Hepatocyte (in vitro differentiated cells): ENCODE measurements at places on chromosomes 16 and 17. TPM values are rescaled to one million over a fixed set of nuclear protein-coding genes. Genes with fewer than 3 reads are reported as not detected.

DNA sequence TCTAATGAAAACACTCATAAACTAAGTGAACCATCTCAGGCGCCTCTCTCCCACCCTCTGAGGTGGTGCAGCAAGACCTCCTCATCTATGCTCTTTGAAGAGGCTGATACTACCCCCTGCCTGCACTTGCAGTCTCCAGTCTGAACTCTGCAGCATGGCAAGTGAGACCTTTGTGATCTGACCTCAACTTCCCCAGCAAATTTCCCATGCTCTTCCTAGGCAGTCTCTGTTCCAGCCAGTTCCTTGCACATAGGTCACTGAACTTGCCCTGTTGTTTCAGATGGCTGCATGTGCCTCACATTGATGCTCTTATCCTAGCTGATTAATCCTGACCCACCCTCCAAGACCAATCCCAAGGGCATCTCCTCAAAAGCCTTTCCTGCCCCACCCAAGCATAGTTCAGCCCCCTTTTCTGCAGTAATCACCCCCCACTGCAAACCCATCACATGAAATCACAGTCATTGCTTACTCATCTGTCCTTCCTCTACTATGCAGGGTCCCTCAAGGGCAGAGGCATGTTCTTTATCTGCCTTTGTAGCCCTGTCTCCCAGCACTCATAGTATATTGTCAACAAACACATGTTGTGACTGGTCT lies 42.0 kb downstream of the TBX21 start:
- DNase-seq: no peak

GRCh38 chr17:5536866-5537650 lies 47.3 kb downstream of the NLRP1 start:
- peak; percentile 4 for DNase-seq

- DNase-seq: peak; percentile 89
Measured at GRCh38 chr16:83826146-83826913, 18.6 kb downstream of the HSBP1 start.

DNA sequence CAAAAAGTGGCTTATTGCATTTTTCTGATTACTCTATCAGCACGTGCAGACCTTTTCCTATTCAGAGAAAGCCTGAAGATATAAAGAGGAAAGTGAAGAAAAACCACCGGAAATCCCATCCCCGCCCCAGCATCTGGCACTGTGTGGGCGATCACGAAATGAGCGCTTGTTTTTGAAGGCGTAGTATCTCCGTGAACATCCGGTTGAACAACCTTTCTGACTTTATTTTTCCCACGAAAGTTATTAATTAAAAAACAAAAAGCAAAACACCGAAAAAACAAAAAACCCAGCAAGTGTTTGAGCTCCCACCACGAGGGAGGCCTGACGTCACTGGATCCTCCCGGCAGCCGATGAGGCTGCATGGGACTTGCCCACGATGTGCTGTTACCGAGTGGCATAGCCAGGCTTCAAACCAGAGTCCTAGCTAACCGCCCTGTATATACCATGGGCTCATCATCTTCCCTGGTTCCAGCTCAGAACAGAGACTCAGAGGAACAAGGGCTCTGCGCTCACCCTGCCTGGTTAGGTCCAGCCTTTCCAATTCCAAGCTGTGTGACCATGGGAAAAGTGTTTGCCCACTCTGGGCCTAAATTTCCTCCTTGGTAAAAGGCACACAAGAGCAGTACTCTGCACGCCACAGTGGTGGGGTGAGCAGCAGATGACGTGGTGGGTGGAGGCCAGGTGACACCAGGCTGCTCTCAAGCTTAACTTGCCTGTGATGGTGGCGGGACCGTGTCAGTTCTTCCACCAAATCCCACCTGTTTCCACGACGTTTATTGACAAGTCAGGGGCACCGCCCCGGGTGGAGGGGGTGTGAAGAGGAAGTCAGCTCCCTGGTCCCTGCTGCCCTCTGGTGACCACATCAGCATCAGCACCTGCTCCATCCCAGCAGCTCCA lies 34.3 kb upstream of the IL21R start:
- peak; percentile 86 for DNase-seq

DNA sequence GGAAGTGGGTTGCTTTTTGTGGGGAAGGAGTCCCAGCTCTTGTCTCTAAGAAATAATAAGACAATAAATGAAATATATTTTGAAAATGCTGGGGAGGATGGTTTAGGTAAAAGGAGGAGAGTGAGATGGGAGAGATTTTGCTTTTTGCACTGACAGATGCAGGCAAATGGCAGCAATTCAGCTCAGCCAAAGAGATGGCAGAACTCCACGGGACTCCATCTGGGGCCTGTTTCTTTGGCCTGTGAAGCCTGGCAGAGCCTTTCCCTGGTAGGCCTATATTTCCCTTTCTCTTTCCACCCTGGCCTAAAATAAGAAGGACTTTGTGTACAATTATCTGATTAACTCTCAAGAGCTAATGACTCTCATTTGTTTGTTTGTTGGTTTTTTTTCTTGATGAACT lies 1525.1 kb downstream of the CDH11 start:
- no peak for DNase-seq

- DNase-seq: no peak
Measured at GRCh38 chr17:80956321-80957190, 35.1 kb upstream of the CHMP6 start.

- DNase-seq: no peak
Measured at GRCh38 chr17:5120036-5120435, 4.2 kb downstream of the USP6 start.

DNA sequence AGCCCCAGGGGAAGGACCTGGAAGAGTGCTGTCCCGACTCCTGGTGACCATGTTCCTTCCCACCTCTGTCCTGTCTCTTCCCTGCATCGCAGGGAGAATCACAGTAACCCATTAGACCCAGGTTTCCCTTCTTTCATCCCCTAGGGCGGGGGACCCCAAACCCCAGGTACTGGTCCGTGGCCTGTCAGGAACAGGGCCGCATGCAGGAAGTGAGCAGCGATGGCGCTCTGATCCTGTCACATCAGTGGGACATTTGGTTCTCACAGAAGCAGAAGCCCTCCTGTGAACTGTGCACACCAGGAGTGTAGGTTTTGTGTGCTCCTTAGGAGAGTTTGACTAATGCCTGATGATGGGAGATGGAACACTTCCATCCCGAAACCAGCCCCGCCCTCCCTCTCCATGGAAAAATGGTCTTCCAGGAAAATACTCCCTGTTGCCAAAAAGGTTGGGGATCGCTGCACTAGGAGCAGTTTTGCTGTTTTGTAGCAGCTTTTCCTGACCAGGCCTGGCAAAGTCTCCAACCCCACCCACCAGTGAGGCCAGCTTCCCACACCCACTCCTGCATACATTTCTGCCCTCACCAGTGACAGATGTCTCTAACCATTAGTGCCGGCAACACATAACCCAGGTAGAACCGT lies 10.5 kb downstream of the MNT start:
- no peak for DNase-seq

Gene TVP23C
- 15.3 and 23.0 TPM in 2 replicates for polyA plus RNA-seq

GRCh38 chr17:68718465-68718864 lies 117.3 kb upstream of the FAM20A start:
- DNase-seq: no peak

Gene LITAFD
- polyA plus RNA-seq: not detected in 2 replicates

GRCh38 chr17:13594310-13594709 lies 7.4 kb downstream of the HS3ST3A1 start:
- DNase-seq: no peak

Gene SLC43A2
- 9.8 and 10.2 TPM in 2 replicates for polyA plus RNA-seq

Gene DNAI2
- polyA plus RNA-seq: not detected in 2 replicates

GRCh38 chr17:62684179-62684578 lies 56.7 kb downstream of the MRC2 start:
- no peak for DNase-seq

DNA sequence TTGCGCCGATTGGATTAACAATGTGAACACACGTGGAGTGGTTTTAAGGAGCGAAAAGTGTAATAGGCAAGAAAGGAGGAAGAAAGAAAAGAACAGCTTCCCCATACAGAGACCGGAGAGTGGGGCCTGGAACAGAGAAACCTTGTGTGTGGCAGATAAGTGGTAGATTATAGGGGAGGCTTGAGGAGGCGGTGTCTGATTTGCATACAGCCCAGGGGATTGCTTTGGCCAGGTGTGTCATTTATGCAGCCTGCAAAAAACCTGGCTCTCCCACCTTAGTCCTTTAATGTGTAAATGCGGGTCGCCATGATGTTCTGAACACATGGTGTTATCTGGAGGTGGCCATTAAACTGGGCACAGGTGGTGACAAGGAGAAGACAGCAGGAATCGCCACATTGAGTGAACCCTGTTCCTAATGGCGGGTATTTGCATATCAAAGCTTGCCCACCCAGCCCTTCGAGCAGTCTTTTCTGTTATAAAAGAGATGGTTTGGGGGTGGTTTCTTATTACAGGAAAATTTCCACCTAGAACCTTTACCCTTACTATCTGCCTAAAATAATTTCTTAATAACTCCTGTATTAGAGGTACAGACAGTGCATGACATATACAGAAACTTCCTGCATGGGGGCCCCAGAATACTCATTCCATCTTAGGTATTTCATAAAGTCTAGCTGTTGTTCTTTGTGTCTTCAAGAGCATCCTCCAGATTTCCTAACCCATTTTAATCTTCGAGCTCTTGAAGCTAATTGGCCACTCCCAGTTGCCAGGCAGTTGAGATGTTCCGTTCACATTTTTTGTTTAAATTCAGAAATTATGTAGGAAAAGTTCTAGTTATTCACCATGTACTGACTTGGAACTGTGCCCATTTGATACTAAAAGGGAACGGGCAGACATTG lies 292.5 kb downstream of the RBFOX1 start:
- no peak for DNase-seq

Gene SPATA22
- not detected in 2 replicates for polyA plus RNA-seq

GRCh38 chr17:27952366-27952765 lies 59.2 kb upstream of the LYRM9 start:
- DNase-seq: no peak

GRCh38 chr16:46768809-46769208 lies 20.7 kb upstream of the MYLK3 start:
- peak; percentile 29 for DNase-seq

GRCh38 chr16:22210854-22211253 lies 4.8 kb downstream of the EEF2K start:
- no peak for DNase-seq

Gene FADS6
- 1.4 and 4.3 TPM in 2 replicates for polyA plus RNA-seq

DNA sequence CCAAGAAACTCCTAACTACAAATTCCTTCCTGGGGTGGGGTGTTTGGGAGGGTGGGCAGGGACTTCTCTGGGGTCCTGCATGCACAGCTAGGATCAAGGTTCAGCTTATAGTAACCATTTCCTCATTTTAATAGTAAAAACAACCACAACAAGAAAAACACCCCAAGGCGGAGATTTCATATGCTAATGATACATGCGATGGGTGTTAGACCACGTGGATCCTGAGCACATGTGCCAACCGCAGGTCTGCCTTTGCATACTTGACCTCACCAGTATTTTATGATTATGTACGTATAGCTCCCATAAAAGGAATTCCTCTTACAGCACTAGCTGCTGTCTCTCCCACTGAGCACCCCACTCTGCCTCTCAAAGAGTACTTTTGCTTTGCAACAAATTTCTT lies 1.9 kb downstream of the KRTAP4-11 start:
- DNase-seq: no peak

DNA sequence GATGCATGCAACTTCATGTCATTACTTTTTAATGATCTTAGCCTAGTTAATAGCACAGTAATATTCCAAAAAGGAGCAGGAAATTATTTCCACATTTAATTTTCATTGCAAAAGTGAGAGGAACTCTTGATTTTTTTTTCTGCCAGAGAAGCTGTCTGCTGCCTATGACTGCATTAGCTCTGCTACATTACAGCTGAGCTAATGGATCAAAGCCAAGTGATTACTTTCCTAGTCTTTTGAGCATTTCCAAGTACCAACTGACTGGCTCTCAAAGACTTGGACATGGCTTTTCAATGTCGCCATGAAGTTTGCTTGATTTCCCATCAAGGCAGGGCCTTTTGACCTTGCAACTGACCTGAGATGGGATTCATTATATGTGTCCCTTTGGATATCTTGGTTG lies 356.6 kb upstream of the XYLT1 start:
- DNase-seq: no peak

DNA sequence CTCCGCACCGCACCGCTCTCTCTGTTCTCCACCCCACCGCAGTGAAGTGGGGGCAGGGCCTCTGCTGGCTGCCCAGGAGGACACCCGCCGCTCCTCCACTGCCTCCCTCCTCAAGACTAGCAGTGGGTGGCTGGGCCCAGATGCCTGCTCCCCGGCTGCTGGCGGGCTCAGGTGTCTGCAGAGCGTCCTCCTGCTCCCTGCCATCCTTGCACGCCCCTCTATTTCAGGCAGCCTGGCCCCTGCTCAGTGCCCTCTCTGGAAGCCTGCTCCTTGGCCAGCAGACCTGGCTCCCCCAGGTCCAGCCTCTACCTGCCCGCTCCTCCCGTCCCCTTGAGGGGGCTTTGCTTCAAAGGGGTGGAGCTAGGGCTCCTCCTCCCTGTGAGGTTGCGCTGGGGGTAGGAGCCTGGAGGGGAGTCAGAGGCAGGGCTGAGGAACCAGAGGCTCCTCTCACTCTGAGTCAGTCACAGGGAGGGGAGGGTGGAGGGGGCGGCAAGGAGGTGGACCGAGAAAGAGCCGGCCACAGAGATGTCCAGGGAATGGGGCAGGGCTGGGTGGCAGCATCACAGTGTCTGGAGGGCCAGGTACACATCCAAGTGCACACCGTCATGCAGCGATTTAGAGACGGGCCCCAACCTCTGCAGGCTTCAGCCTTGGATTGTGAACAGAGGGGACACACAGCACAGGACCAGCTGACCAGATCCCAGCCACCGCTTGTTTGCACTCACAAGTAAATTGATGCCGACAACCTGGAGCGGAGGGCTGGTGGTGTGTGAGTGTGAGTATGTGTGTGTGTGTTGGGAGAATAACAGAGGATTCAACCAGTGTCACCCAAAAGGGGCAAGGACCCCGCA lies 9.8 kb upstream of the TMEM92 start:
- DNase-seq: peak; percentile 32

DNA sequence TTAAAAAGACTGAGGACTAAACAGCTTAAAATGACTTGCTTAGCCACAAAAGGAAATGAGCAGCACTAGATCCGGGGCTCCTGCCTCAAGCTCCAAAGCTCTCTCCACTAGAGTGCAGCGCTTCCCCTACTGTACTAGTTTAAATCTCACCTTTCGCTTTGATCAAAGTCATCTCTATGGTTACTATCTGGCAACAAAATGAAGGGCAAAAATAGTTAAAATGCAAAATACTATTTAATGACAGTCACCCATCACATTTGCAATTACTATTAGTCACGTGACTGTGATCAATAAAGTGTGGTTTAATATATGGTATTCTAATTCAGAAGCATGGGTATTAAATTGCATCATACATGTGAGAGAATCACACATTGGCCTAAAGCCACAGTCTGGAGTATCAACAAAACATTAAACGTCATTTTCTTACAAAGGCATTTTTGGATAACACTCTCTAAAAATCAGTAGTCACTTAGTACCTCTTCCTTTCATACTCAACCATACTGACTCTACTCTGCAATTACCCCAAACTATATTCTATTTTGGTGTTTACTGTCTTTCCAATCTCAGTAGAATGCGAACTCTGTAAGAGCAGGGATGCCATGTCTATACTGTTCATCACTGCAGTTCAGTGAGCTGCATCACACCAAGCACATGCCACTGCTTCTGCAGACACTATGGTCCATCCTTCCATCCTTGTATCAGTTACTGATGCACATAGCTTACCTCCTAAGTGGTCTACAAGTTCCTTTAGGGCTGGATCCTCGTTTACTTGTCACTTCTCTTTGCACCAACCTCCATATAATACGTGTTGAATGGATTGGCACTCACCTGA lies 6.2 kb downstream of the PSMD12 start:
- no peak for DNase-seq

Gene APOBR
- 0.22 and 0.26 TPM in 2 replicates for polyA plus RNA-seq

Gene TBC1D3E
- not detected in 2 replicates for polyA plus RNA-seq

- DNase-seq: peak; percentile 90
Measured at GRCh38 chr17:82103553-82104451, 5.8 kb upstream of the FASN start.

GRCh38 chr16:74605332-74605731 lies 1.6 kb downstream of the GLG1 start:
- no peak for DNase-seq

Gene WNT3
- 5.3 and 7.3 TPM in 2 replicates for polyA plus RNA-seq
